Naive thymus-derived CD8-positive, alpha-beta T cell (primary cell): ENCODE measurements at places on chromosomes 2 and 18.

DNA sequence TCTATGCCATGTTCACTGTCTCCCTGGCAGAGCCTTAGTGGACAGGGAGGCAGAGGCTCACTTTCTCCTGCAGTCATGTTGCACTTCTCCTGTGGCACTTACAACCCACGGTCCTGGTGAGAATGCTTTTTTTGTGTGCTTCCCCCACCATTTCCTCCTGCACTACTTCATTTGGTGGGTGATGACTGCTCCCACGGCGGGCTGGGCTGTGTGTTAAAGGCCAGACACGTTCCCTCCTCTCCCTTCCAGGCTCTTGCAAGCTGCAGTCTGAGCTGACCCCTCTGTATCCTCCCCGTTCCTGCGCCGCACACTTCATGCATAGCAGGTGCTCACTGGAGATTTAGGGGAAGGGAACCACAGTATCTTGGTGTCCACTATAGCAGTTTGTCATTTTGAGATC, 170.5 kb downstream of the CELF4 start:
- DNase-seq, result no peak

- no peak for DNase-seq
Observed at GRCh38 chr18:21714474-21714873, 9.9 kb upstream of the ABHD3 start.

DNA sequence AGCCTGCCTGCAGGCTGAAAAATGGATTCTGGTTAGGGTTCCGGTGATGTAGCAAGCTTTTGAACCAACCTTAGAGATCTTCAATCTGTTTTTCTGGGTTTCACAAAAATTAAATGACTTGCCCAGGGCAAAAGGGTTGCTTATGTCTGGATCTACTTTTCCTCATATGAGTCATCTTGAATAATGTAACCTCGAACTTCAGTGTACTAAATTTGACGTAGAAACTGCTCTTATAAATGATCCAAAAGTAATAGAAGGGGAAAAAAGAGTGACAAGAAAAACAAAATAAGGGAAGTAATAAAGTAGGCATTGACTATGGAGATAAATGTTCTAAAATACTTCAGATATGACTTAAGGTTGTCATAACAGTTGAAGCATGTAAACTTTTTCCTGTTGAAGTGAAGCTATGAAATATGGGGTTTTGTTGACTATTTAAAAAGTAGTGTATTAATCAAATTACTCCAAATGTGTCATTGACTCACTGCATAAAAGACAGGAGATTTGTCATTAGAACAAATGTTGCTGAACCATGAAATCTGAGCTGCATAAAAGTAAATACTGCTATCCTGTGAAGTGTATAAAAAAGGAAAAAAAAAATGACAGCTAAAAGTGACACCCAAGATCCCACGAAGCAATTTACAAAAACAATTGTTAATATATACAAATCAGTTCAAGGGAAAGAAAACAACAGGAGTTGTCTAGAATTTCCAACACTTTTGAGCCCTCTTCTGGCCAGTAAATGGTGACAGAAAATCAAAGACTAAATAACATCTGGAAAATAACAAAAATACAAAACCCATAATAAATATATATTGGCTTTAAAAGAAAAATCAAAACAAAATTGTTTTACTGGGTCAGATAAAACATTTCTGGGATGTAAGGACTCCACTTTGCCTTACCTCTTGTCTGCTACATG, 103.6 kb upstream of the SERPINE2 start:
- DNase-seq, result no peak

GRCh38 chr2:190961918-190962487, 52.0 kb downstream of the STAT1 start:
- DNase-seq, result no peak

DNA sequence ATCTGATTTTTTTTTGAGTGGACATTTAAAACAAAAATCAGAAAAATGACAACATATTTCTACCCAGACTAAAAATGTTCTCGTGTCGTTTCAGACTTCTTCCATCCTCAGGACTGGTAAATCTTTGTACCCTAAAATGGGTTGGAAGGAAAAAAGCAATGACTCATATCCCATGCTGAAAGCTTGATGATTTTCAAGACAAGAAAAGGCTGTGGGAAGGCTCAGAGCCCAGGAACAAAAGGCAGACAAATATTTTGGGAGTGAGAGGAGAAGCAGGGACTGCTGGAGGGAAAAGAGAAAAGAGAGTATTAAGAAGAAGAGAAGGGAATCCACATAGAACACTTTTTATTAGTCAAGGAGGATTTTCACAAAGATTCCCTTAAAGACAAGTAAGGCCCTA, 77.1 kb upstream of the CTAGE1 start:
- no peak for DNase-seq

DNA sequence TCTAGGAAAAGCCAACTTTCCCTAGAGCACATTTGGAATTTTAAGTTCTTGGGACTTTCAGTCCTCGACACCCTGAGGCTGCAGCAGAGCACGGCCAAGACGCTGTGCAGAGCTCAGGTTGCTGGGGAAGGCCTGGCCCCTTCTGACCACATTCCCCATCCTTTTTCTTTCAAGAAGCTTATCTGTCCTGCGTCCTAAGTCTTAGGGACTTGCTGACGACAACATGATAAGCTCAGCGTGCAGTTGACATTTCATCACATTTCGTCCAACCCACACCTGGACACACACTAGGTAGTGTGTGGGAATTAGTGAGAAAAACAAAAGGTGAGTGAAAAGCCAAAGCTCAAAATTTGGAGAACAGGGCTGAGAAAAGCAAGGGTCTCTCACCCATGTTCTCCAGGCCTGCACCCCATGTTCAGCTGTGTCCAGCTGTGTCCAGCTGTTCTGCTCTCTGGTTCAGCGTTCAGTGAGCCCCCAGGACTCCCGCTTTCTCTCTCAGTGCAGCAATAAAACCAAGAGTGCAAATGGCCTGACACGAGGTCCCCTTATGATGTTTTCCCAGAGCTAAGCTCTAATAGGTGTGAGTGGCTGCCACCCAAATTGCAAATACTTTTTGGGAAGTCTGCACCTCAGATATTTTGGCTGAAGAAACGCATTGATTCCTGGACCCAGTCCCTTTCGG, 101.9 kb downstream of the RGPD3 start:
- DNase-seq, result no peak

GRCh38 chr2:23492337-23492675, 107.3 kb downstream of the KLHL29 start:
- no peak for DNase-seq

DNA sequence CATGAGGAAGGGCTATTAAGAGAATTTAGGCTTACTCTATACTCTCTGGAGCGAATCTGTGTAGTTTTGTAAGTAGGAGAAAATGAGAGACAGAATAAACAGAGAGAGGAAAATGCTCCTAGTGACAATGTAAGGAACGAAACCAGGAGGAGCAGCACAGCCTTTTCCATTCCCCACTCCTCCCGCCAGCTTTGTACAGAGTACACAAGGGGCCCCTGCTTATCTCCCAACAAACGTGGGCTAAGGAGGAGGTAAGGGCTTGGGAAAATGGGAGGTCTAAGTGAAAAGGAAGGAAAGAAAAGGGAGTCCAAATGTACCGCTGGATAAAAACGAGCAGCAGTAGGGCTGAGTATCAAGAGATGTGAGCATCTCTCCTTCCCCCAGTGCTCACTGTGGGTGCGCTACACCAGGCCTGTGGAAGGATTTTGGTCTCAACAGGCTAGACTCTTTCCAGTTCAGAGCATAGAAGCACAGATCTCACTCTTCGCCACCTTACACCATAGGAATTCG, 12.1 kb upstream of the IHH start:
- no peak for DNase-seq

DNA sequence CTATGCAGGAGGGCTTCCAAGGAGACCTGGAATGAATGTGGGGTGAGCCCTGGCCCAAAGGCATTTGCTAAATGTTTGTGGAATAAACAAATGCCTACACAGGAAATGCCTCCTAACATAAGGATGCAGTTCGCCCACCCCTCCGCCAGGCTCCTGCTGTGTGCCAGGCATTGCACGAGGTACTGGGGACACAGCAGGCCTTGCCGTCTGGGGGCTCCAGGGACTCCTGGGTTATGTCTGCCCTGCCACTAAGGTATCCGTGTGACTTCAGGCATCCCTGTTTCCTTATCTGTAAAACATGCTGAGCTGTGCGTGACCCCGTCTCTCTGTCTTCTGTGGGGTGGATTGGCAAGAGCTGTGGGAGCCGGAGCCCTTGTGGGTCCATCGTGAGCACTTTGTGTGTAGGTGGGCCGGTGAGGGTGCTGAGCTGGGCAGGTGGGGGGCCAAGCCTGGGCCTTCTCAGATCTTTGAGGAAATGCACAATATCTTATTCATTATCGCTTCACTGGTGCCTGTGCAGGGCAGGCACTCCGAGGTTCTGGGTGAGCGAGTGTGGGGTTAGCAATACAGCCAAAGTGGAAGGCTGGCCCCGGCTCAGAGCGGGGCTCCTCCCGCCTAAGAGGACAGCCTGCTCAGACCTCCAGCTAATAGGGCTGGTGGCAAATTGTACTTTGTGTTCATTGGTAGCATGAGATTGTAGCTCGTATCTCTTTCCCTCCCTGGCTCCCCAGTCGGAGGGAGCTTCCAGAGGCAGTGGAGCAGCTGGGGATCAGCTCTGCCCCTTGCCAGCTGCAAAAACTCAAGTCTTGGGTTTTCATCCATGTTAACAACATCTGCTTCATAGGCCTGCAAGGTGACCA, 126.8 kb downstream of the GLI2 start:
- no peak for DNase-seq

GRCh38 chr2:95106081-95106480, 15.5 kb downstream of the MRPS5 start:
- no peak for DNase-seq

DNA sequence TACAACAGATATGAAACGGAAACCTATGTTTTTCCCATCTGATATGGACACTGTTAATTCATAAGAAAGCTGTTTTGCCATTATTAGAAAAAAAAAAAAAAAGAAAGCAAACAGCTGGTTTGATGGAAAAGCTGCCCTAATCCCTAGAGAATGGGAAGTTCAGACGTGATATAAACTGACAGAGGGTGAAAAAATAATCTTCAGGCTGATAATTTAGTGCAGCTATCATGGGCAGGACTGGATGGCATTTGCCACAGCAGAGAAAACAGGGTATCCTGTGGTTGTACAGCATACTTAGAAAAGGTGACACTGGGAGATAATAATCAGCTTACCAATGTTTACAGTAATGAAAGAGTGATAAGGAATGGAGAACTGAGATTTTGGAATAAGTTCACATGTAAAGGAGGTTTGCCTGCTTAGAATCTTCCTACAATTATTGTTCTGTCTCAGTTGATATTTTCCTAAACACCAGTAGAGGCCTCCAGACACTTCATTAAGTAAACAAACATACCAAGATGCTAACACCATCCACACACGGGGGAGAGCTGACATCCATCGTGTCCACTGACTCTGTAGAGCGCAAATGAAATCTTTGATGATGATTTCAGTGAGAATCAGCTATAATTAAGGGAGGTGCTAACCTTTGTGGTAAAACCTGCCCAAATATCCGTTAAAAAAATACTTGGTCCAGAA, 211.6 kb upstream of the MMADHC start:
- DNase-seq, result no peak
